Hypothalamus (tissue), 51 donors: ENCODE measurements at places on chromosomes 1 and 21.

DNA sequence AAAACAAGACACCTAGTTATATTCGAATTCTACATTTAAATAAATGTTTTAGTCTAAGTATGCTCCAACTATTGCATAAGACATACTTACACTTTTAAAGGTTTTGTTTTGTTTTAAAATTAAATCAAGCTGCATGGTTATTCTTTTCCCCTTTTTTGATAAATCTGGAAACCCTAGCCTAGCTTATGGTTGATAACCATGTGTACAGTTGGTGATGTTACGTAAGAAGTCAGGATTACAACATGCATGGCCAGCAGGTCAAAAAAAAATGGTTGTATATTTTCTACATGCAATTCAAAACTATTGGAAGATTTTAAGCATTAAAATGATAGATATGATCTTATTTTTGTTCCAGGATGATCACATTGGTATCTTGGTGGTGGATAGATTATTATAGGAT, 1600.6 kb downstream of the PLA2G4A start:
- DNase-seq, result no peak

- no peak for DNase-seq
These were observed 5.4 kb downstream of the MEX3A start for GRCh38 chr1:156076609-156077429.

DNA sequence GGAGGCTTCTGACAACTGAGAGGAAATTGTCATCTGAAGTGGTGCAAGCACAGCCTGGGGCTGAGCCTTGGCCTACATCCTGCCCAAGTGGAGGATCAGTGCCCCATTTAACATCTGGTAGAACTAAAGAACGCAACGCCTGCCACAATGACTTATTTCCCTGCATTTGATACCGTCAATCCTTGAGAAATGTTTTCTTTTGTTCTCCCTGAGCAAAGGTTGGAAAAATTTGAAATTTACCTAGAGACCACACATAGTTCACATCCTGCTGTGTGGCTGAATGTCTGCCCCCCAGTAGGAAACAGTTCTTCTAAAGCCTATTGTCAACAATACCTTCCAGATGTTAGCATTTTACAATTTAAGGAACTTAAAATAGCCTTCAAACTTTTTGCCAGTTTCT, 5.6 kb upstream of the RGS4 start:
- no peak for DNase-seq

- DNase-seq, result no peak
These were observed 106.5 kb downstream of the PRDM16 start for GRCh38 chr1:3175486-3175885.

DNA sequence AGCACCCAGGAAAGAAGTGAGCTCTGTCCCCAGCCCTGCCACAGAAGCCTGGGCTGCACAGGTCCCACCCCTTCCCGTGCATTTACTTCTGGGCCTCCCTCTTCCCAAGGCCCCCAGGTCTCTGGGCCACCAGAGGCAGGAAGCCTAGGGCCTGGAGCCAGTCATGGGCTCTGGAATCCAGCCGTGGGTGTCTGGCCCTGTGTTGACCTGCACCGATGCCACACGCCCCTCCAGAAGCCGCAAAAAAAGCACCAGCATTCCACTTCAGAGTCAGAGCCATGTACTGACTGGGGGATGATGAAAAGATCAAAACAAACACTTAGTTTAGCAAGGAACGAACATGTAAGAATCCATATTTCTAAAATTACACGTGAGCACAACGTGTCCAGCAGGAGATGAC, 141.7 kb downstream of the NPHP4 start:
- no peak for DNase-seq

DNA sequence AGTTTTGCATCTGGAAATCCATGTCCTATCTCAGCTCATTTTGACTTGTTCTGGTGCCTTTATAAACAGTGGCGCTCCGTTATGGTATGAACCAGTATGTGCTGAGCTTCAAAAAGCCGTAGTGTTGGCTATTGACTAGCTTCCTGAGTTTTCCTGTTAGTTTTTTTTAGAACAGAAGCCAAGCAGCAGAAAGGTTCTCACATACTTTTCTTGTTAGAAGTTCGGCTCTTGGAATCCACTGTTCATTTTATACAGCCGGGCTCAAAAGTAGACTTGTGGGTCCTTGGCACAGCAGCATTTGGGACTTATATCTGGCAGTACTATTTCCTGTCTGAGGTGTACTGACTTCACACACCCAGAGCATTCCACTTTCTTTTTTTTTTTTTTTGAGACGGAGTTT, 63.8 kb downstream of the TBCE start:
- no peak for DNase-seq

DNA sequence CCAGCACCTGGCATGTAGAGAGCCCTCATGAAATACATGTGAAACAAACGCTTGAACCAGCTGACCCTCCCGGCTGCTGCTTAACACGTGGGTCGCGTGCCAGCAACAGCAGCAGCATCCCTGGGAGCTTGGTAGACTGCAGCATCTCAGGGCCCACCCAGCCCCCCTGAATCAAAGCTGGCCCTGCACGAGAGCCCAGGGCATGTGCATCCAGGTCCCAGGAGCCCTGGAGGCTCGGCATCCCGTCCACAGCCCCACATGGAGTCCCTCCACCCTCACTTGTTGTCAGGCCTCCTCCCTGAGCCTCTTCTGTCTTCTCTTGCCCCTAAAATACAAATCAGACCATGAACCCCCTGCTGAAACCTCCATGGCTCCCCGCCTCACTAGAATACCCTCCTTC, 123.1 kb downstream of the MATN1 start:
- DNase-seq, result no peak

GRCh38 chr1:180585994-180586359, 27.2 kb downstream of the OVAAL start:
- no peak for DNase-seq

DNA sequence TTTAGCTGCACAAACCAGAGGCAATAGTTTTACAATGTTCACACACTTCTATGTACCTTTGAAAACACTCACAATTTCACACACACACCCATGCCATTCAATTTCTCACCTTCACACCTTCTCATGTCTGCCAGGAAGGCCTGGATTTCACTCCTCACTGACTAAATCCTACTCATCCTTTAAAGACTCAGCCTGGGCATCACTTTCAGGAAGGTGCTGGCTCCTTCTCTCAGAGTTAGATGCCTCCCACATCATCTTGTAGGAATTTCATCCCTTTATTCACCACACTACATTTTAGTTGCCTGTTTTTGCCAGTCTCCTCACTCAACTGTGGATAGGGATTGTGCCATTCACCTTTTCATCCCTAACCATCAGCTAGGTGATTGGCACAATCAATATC, 2.3 kb downstream of the IL20 start:
- DNase-seq, result no peak

GRCh38 chr1:10838541-10838940, 42.1 kb upstream of the CASZ1 start:
- no peak for DNase-seq

DNA sequence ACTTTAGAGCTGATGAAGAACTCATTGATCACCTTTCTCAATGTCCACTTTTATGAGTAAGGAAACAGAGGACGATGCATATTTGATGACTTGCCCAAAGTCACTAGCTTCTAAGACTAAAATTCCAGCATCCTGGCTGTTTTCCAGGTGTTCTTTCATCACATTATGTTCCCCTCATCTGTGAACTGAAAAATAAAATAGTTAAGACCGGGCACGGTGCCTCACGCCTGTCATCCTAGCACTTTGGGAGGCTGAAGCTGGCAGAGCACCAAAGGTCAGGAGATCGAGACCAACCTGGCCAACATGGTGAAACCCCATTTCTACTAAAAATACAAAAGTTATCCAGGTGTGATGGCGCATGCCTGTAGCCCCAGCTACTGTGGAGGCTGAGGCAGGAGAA, 297.5 kb downstream of the DUSP10 start:
- DNase-seq, result no peak

- no peak for DNase-seq
These were observed 884 bp downstream of the PHACTR4 start for GRCh38 chr1:28370239-28371009.

GRCh38 chr21:38721958-38722357, 83.8 kb upstream of the ETS2 start:
- DNase-seq, result no peak

DNA sequence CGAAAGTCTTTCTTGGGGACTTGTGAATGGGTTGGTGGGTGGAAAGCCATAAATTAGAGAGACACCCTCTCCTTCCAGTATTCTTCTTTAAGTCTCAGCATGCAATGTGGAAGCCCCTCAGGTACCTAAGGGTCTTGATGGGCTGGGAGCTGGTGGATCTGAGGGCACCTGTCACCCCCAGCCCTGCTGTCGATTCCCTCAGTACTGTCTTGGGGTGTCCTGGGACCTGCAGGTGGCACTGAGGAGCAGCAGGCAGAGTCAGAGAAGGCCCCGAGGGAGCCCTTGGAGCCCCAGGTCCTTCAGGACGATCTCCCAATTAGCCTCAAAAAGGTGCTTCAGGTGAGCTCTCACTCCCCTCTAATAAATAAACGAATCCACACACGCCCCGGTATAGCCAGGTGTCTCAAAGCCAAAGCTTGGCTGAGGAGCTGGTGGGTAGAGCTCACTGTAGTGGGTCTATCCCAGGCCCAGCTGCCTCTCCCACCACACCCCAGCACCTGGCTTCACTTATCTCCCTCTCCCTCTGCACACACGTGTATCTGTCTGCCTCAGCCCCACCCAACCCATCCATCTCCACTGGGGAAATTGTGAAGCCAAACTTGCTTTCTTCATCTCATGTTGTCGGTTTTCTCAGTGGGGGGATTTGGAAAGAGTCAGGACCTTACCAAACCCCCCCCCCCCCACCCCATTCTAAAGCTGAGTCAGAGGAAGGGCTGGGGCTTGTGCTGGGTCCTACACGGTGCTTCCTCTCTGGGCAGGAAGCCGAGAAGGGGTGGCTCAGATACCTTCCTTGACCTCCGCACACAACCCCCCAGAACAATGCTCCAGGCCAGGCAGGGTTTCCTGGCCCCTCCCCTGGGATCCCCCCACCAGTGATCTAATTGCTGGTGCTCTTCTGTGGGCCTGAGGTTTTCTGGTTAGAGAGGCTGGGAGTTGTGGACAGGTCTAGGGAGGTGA, 1.6 kb downstream of the ADAM15 start:
- DNase-seq, result no peak

GRCh38 chr1:94926126-94926914, 590 bp downstream of the CNN3 start:
- peak; percentile 53 for DNase-seq

- no peak for DNase-seq
These were observed 8.2 kb upstream of the CTTNBP2NL start for GRCh38 chr1:112387807-112388206.

DNA sequence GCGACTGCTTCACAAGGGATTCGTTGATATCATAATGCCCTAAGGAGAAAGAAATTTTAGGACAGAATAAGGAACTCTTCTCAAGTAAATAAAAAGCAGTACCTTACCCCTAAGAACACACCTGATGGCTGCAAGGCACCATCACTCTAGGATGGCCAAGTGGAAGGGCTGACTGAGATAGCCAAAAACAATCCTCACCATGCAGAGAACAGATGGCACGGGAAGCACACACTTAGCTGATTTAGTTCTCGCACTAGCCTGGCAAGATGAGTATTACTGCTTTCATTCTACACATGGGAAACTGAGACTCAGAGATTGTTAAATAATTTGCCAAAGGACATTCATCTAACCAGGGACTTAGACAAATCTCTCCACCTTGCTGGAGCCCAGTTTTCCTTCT, 43.8 kb downstream of the STPG1 start:
- no peak for DNase-seq

GRCh38 chr1:20666804-20667203, 5.6 kb upstream of the DDOST start:
- no peak for DNase-seq
